T-cell (primary cell): ENCODE measurements at places on chromosomes 4 and X. TPM values are rescaled to one million over a fixed set of nuclear protein-coding genes. Genes with fewer than 3 reads are reported as not detected.

Gene EDA
- 8.1 TPM for total RNA-seq

Gene ADGRL3
- not detected for total RNA-seq

Gene CLDN22
- not detected for total RNA-seq

Gene ZNF157
- total RNA-seq: 1.2 TPM

Gene ZNF732
- total RNA-seq: not detected

Gene DMP1
- not detected for total RNA-seq

Gene TLR3
- 1.4 TPM for total RNA-seq
